Activated CD4-positive, alpha-beta T cell treated with anti-CD3 and anti-CD28 coated beads for 4 hours (primary cell): ENCODE measurements at places on chromosomes 11 and 22.

DNA sequence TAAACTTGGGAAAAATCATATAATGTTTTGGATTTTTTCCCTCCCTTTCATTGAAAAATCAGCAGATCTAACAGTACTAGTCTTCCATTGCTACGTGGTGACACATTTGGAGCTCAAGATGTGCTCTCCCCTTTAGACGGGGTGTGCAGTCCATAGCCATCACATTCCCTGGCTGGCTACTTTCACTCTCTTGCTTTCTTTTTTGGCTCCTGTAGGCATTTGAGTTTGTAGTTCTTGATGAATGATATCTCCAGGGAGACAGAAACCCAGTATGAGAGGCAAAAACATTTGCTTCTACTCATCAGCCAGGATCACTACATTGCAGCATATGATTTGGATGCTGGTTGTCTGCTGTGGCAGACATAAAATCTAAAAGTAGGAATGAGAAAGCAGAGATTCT is 12.1 kb downstream of the CCDC81 start:
- no peak for DNase-seq

- no peak for DNase-seq
These were observed 17.3 kb downstream of the TTC17 start for GRCh38 chr11:43376065-43376464.

DNA sequence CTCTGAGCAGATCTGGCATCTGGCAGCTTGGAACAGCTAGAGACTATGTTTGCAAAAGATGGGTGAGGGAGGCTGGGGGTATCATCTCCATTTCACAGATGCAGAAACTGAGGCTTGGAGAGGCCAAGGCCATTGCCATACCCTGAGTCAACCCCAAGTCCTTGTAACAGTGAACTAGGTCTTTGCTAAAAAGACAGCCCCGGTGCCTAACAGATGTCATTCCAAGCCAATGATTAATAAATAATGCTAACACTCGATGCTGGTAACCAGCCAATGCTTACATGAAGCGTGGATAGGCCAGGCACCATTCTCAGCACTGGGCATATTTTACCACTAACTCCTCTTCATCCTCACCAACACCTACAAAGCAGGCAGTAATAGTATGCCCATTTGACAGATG is 164.0 kb downstream of the MN1 start:
- no peak for DNase-seq

DNA sequence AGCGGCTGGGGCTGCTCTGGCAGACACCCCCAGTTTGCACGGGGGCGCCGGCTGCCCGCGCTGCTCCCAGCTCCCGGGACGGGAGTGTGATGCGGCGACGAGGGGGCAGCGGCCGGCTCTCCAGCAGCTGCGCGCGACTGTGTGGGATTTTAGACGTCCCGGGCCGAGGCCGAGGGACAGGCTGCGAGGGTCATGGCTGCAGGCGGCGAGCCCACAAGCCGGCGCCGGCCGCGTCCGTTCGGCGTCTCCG is 159 bp downstream of the FZD4 start:
- no peak for DNase-seq

- DNase-seq = peak; percentile 60
These were observed 106.8 kb upstream of the CLMP start for GRCh38 chr11:123301696-123302400.

DNA sequence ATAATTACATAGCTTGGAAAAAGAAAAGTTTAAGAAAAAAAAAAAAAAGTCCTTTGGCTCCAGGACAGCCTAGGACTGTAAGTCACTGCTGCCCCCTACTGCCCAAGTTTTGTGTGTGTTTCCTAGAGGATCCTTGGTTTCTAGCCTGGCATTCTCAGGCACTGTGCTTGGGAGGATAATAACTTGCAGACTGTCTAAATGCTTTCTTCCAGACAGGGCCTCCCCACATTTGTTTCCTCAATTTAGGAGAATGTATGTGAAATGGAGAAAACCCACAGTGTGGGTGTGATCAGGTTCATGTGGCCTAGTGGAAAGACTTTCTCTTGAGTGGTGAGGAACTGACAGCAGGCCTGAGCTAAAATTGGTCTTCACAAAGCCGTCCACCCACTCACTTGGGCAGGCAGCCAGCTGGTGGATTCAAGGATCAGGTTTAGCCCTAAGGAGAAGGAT is 191.0 kb downstream of the NAV2 start:
- peak; percentile 11 for DNase-seq

GRCh38 chr11:1055990-1056771 is 18.5 kb upstream of the MUC2 start:
- no peak for DNase-seq

DNA sequence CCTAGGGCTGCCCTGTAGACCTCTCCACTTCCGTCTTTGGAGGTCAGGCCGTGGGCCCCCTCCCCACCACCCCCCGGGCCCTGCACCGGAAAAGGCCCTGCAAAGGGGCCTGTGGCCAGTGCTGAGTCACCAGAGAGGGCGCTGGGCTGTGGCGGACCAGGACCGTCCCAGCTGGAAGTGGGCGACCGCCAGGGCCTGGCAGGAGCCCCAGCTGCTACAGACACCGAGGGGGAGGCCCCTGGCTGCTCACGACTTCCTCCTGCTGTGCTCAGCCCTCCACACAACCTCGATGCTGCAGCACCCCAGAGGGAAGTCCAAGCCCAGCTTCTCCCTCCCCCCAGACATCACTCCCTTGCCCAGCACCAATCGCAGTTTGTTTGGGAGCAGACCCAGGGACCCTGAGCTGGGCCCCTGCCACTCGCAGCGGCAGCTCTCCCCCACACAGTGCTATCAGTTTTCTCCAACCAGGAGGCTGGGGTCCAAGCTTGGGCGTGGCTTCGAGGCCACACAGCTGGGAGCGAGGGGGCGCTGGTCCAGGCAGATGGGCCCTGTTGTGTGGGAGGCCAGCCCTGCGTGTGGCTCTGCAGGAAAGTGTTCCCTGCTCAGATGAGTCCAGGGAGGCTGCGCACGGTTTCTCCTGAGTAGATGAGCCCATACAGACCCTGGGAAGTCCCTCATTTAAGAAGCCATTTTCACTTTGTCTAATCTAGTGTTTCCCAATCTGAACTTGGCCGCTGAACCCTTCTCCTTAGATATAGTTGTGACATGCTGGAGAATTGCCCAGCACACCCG is 5.6 kb upstream of the SH3BP1 start:
- no peak for DNase-seq
